ENCODE measurements at places on chromosomes 6 and 20.

DNA sequence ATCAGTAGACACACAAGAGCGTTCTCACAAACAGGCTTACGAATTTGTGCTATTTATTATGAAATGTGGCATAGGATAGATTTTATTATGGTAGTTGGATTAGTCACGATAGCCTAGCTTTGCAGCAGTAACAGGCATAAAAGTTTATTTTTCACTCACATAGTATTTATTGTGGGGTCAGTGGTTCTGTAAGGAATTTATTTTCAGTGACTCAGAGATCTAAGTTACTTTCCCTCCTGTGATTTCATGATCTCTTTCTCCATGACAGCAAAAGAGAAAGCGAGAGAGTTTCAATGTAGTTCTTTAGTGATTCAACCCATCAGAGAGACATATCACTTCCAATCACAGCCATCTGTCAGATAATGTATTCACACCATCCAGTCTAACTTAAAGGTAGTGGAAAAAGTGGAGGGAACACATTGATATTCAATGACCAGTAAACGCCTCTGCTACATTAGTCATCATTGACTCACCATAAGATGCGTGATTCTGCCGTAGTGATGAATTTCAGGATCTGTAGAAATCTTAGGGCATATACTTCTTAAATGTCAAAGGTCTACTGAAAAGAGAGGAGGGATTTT is 605.5 kb downstream of the HDGFL1 start:
- no peak for DNase-seq

- no peak for DNase-seq
Measured at GRCh38 chr20:6416371-6416770, 293.5 kb upstream of the FERMT1 start.

DNA sequence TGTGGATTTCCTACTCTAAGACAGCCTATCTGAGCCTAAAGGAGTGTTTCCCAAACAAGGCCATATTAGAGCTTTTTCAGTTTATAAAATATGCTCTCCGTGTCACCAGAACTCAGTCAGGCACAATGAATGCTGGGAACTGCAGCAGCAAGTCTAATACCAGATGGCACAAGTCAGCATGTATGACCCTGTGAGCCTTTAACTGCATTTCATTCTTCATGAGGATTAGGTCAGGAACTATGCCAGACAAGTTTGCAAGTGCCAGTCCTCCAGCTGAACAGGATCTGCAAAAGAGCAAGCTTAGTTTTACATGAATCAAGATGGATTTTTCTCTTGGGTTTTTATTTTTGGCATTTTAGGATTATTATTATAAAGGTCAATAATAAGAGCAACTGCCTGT is 66.7 kb upstream of the SAMD5 start:
- no peak for DNase-seq

- DNase-seq, result no peak
Measured at GRCh38 chr6:70753870-70754380, 86.2 kb downstream of the SMAP1 start.

GRCh38 chr20:6381887-6382286 is 259.1 kb upstream of the FERMT1 start:
- DNase-seq, result no peak

- no peak for DNase-seq
Measured at GRCh38 chr6:6826095-6826901, 237.8 kb downstream of the LY86 start.

- no peak for DNase-seq
Measured at GRCh38 chr6:116255246-116255800, 1.4 kb upstream of the TSPYL4 start.

DNA sequence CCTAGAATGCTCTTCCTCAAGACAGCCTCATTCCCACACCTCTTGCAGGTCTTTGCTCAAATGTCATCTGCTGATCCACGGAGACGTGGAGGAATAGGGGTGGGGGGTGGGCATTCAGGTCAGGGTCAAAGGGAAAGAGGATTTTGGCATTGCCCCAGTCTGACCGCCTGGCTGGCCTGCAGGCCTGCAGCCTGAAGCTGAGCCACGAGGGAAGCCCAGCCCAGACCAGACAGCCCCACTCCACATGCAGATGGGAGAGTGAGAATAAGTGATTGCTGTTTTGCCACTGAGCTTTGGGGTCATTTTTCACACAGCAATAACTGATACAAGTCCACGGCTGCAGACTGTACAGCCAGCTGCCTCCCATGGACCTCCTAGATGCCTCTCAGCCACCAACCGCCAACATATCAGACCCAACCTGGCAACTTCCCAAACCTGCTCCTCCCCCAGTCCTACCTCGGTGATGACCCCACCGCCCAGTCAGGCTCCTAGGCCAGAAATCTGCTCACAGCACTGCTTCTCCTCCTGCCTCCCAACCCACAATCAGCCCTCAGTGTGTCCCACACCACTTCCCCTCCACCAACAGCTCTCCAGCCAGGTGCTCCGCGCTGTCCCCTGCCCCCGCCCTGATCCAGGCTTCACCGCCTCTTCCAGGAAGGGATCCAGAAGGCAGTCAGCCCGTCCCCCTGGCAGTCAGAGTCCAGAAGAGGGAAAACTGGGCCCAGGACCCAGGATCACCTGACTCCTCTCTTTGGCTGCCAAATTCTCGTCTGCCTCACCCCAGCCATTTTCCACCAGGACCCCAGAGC is 14.0 kb downstream of the KIAA1755 start:
- no peak for DNase-seq

DNA sequence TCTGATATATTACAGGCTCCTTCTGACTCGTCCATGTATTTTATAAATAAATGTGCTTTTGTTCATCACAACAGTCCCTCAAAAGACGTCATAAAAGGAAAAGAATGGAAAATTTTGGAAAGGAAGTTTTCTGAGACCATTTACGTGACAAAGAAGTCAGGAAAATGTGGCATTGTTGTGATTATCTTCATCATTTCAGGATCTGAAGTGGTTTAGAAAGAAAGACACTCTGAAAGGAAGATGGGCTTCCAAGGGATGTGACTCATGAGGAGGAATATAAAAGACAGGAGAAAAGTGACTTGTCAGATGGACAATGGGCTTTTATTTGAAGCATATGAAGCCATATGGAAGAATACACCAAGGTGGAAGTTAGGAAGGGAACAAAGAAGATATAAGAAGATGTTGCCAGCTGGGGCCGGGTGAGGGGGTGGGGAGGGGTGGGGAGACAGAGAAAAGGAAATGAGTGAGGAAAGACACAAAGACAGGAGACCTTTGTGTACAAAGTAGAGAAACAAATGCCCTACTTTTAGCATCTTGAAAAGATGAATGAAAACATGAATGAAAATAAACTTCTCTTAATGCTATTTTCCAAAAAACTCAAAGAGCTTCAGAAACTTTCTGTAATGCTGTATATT is 190.3 kb upstream of the PREP start:
- DNase-seq, result no peak

DNA sequence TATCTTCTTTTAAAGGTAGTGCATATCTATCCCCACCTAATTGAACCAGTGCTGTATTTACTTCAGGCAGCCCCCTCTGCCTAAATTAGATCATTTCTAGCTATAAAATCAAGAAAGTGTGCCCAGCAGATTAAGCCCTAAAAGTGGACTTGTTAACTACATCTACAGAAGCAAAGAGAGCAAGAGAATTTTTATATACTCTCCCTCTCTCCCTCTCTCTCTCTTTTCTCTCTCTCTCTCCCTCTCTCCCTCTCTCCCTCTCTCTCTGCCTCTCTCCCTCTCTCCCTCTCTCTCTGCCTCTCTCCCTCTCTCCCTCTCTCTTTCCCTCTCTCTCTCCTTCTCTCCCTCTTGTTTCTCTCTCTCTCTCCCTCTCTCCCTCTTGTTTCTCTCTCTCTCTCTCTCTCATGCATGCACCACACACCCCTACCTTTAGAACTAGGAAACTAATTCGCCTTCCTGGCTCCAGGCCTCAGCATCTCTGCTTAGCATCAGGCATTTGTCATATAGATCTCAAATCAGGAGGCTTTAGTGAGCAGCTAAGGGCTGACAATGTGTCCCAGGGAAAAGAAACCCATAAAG is 71.4 kb downstream of the FOXA2 start:
- no peak for DNase-seq

GRCh38 chr6:125884634-125885371 is 71.8 kb upstream of the HINT3 start:
- DNase-seq, result no peak

Measured in T-helper 22 cell (primary cell).